ENCODE measurements at places on chromosomes 3 and 15.

DNA sequence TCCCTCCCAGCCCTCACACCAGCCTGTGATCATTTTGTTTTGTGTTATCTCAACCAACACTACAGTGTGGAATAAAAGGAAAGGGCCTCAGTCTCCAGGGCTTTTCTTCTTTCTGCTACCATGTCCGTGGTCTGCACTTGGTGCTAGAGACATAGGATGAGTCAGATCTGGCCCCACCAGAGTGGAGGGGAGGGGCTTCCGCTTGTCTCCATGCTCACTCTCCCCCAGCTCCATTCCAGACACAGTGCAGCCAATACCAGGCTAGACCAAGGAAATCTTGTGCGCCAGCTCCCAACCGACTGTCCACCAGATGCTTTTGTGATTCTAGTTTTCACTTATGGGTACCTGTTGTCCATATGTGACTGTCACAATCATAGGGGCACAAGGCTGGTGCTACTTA lies 51.9 kb upstream of the TMEM115 start:
- no peak for DNase-seq

- no peak for DNase-seq
These were observed 153.3 kb downstream of the USP13 start for GRCh38 chr3:179806177-179806576.

DNA sequence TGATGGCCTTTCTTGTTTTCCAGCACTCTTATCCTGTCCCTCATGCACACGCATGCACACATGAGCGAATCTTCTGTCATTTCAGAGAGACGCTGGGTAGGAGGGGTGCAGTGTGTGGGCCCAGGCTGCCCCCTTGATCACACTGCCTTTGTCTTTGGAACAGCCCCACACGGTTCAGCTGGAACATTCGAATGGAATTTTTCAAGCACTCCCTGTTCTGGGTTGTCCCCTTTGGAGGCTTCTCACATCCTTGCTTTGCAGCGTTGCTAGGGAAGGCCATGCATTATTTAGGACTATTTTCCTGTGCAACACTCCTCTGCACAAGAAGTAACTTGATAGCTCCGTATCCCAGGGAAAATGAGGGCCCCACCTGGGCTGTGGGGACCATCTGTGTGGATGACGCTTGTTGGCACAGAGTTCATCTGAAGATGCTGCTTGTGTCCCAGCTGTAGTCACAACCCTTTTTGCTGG lies 78.4 kb downstream of the SPSB4 start:
- no peak for DNase-seq

DNA sequence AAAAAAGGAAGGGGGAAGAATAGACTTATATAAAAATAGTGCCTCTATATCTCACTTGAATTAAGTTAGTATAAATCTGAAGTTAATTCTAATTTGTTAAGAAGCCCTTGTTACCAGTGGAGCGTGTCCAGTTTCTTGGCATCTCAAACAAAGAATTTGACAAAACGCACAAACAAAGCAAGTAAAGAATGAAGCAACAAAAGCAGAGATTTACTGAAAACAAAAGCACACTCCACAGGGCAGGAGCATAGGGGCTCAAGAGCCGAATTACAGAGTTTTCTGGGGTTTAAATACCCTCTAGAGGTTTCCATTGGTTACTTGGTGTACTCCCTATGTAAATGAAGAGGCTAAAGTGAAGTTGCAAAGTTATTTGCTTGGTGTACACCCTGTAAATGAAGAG lies 34.0 kb upstream of the GK5 start:
- DNase-seq = no peak

DNA sequence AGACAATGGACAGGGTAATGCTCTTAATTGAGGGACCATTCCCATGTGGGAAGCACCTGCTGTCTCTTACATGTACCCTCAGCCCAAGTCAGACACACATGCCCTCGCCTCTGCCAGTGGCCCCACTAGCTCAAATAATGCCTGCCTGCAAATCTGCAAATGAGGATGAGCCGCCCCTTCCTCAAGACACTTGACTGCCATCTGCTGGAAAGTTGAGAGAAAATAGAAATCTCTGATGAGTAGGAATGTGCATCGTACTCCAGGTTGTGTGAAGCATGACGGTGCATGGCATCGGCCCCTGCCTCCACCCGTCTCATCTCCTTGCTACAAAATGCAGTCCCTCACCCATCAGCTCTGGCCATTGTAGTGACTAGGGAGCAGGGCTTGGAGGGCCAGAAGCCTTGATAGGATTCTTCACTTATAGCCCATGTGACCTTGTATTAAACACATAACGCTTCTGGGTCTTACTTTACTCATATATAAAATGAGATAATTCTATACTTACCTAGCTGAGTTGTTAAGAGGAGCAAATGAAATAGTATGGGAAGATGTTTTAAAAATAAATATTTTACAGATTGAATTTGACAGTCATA lies 6.3 kb upstream of the SCN5A start:
- DNase-seq = no peak

GRCh38 chr3:23685541-23686258 lies 120.1 kb upstream of the UBE2E1 start:
- peak; percentile 43 for DNase-seq

DNA sequence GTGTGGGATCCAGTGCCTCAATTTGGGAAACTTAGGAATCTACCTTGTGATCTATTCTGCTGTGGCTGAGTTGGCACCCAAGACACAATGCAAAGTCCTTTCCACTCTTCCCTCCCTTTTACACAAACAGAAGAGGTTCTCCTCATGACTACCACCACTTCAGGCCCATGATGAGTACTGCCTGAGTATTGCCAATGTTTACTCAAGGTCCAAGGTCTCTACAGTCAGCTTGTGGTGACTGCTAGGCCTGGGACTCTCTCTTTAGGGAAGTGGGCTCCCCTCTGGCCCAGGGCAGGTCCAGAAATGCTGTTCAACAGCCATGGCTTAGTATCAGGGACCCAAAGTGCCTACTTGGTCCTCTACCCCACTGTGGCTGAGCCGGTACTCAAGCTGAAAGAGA lies 56.8 kb upstream of the PEX5L start:
- no peak for DNase-seq

DNA sequence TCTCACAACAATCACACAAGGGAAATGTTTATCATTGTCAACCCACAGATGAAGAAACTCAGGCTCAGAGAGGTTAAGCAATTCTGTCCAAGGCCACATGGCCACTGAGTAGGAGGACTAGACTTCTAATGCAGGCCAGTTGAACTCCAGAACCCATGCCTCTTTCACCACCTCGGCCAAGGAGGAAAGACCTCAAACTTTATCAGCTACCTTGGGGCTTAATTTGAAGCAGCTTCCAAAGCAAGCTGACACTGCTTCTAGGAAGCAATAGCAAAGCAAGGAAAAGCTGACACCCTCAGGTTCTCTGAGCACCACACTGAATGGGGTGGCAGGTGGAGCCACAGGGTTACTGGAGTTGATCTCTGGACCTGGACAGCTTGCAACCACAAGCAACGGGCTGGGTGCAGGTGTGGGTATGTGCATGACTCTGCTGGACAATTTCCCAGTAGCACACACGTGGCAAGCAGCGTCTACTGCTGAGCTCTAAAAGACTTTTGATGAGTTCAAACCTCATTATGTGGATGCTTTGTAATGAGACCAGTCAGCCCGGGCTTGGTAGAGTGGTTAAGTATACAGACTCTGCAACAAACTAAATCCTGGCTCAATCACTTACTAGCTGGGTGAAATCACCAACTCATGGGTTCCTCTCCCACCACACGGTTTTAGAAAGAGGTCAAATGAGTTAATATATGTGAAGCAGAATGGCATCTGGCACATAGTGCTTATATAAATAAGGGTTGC lies 23.1 kb downstream of the CCNL1 start:
- no peak for DNase-seq

GRCh38 chr3:195151866-195152541 lies 119.0 kb downstream of the XXYLT1 start:
- DNase-seq = peak; percentile 63

DNA sequence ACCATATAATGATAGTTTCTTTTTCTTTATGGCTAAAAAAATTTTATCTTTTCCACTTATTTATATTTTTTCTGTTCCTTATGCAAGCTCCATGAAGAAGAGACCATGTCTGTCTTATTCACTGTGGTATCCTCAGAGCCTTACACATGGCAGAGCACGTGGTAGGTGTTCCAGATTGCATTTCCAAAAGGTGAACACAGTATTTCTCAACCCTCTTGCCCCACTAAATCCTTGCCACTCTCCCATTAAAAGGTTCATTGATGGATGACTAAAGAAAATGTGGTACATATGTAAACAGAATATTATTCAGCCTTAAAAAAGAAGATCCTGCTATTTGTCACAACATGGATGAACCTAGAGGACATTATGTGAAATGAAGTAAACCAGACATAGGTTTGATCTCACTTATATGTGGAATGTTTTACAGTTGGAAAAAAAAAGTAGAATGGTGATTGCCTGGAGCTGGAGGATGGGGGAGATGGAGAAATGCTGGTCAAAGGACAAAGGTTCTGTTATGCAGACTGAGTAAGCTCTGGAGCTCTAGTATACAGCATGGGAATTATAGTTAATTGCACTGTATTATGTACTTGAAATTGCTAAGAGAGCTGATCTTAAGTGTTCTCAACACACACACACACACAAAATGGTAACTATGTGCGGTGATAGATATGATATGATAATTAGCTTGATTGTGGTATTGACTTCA lies 266.7 kb downstream of the CNTN3 start:
- DNase-seq = no peak

DNA sequence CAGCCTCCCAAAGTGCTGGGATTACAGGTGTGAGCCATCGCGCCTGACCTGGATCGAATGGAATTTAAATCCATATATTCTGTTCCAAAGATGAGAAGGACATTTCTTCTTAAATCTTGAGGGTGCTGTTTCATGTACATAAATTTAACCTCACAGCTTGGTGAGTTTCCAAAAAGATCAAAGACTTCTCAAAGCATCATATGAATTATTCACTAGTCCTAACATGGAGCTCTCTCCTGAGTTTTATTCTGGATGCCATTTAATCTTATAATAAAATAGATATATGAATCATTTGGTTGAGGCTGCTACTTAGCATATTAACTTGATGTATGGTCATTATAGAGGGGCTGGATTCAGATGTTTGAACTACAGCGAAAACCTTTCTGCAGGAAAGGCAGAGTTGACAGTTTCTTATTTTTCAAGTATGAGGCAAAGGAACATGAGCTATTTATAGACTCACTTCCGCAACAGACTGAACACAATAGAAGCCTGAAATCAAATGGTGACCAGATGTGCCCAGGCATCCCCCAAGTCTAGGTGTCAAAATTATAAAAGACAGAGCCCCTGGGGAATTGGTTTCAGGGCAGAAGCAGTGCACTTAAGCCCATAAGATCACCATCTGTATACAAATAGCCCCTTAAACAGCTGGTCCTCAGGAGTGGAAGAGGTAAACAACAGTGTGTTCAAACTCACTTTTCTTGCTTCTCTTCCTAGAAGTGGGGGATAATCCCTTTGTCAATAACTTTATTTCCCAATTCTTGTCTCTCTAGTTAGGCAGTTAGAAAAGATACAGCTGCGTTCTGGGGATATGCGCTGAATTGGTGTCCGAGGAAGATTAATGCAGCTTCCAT lies 29.7 kb downstream of the STARD9 start:
- no peak for DNase-seq

- no peak for DNase-seq
These were observed 5.1 kb downstream of the RCN2 start for GRCh38 chr15:76936671-76937070.

GRCh38 chr3:167355446-167355845 lies 24.7 kb downstream of the ZBBX start:
- DNase-seq = no peak

DNA sequence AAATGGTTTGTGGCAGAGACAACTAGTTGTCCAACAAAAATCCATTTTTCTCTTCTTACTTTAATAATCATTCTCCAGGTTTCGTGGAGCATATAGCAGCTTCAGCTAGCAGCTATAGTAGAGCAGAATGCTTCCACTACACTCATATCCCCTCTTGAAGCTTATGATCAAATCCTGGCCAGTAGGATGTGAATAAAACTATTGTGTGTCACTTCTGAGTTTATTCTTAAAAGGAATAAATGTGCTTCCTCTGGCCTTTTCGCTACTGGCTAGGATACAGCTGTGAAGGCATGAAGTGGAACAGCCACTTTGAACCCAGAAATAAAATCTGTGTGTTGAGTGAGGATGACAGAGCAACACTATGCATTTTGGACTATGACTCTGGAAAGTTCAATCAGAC lies 7.8 kb upstream of the CPOX start:
- no peak for DNase-seq

DNA sequence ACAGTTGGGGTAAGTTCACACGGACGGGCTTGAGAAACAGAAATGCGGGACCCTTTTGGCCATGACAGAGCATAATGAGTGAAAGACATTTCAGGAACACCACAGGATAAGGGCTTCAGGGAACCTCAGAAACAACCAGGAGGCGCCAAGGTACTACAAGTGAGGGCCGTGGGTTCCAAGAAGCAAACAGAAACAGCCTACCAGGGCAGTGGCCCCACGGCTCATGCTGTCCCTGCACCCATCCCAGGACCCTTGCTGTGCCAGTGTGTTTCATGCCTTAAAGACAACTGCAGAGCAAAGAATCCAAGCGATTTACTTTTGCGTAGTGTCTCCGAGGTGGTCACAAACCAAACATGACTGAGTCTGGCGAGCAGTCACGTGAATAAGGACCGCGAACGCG lies 54.0 kb downstream of the RUBCN start:
- DNase-seq = peak; percentile 46

Measured in 8988T (cell line).